ENCODE measurements at places on chromosomes 5 and 9.
A peak's percentile ranks its signal among the peaks of the same experiment; 100 is the strongest.

DNA sequence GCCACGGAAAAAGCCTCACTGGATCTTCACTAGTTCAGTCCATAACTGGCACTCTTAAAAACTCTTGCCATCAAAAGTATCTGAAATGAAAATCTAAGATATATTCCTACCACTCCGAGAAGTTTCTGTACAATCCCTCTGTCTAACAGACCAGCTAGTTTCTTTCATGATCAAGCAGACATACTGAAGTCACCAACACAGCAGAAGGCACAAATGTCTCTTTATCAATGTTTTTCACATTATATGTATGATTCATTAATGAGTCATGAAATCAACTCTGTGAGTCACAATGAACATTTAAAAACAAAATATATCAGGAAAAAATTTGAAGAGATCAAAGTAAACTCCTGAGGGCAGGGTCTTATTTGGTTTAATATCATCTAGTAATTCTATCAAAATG lies 50.8 kb downstream of the F2R start:
- DNase-seq = peak; percentile 68

GRCh38 chr5:137545956-137546355 lies 46.8 kb upstream of the SPOCK1 start:
- DNase-seq = no peak

DNA sequence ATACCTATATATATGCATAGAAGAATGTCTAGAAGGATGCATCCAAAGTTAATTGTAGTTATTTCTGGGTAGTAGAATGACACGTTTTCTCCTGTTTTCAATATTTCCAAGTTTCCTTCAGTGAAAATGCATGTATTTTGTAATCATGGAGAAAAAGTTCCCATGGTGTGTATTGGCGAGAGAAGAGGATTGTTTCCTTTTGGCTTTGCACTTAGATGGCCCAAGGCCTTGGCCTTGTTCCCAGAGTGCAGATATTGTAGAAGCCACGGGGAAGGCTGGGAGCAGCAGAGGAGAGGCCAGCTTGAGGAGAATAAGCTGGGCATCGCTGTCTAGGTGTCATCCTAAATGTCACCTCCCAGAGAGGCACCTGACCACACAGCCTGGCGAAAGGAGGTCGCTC lies 44.0 kb downstream of the IRF1 start:
- DNase-seq = no peak

DNA sequence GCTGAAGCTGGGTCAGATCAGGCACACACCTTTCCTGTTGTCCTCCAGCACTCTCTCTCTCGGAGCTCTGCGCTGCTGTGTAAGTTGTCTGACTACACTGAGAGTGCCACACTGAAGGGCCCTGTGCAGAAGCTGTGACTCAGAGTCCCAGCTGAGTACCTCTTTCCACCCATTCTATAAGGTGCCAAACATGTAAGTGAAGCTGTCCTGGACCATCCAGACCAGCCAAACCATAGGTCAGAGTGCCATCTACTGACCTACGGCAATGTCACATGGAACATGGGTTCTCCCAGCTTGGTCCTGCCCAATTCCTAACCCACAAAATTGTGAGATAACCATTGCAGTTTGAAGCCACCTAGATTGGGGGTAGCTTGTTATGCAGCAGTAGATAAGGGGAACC lies 68.2 kb downstream of the ADCY2 start:
- DNase-seq = peak; percentile 3

DNA sequence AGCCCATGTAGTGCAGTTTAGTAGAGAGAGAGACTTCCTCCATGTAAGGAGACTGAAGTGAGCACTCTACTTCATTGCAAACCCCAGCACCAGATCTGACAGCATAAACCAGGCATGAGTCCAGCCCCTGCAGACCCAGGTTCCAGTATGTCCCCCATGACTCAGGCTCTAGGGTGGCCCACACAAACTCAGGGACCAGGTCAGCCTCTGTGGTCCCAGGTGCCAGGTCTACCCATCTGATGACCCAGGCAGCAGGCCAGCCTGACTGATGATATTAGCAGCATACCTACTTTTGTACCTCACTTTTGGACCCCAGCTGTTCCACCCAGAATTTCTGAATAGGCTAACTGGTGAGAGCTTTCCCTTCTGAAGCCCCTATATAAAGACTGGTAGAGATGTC lies 647.8 kb downstream of the ANXA1 start:
- DNase-seq = no peak

DNA sequence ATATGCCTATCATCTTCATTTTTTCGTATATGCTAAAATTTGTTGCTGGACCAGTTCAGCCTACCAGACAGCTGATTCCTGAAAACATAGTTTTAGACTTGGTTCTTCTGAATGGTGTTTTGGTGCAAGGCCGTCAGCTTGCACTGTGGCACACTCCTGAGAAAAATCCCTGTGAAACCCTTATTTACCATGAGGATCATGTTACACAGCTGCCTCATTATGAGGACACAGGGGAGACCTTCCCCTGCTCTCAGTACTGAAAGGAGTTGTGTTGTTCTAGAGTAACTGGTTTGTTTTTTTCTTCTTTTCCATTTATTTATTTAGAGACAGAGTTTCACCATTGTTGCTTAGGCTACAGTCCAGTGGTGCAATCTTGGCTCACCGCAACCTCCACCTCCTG lies 37.6 kb downstream of the MAST4 start:
- no peak for DNase-seq

- no peak for DNase-seq
Measured at GRCh38 chr5:33244441-33245150, 196.2 kb upstream of the TARS1 start.

DNA sequence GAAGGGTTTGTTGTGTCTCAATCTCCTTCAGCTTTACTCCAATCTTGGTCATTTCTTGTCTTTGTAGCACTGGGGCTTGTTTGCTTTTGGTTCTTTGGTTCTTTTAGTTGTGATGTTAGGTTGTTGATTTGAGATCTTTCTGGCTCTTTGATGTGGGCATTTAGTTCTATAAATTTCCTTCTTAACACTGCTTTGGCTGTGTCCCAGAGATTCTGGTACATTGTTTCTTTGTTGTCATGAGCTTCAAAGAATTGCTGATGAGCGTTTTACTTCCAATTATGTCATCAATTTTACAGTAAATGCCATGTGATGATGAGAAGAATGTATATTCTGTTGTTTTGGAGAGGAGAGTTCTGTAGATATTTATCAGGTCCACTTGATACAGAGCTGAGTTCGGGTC lies 353.3 kb downstream of the MAN2A1 start:
- DNase-seq = no peak

DNA sequence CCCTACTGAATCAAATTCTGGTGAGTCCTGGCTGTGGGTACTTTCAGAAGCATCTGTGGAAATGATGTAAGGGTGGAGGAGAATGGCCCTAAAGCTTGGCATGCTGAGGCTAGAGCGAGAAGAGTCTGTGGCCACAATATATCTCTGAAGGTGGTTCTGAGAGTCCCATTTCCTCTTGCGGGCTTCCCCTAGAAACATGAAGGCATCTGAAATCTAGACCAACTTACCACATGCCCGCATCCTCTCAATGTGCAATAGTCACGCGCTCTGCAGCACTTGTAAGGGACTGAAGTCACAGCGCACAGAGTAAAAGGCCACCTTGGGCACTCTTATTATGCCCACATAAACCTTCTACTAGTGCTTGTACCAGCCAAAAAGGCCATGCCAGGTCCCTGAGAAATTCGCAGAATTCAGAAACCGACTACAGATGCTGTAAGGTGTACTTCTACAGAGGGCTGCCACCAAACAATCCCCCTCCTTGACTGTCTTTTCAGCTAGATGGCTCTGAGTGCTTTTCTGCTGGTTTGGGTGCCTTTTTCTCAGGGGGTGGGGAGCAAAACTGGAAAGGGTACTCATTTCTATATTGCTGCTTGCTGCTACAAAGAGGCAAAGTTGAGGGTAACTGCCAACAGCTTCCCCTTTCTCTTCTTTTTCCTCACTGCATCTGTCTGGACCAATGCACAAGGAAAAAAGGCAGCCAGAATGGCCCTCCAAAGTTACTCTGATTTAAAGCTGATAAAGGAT lies 107.3 kb downstream of the ZDHHC21 start:
- DNase-seq = no peak

- DNase-seq = no peak
Measured at GRCh38 chr9:130241198-130241535, 24.4 kb upstream of the HMCN2 start.

DNA sequence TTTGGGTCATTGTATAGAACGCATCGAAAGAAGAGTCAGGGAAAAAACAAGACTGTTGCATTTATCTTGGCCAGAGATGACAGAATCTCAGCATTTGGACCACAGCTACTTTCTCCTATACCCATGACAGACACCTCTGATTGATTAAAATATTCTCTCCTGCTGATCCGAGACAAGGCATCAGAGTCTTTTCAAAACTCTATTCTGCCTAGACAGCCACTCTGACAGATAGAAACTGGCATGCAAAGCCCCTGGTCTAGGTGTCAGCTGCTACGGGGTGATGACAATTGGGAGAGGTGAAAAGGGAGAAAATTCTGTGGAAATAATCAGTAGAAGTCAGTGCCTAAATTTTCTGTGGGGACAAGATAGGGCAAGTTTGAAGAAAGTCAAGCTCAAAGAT lies 152.2 kb downstream of the PIK3R1 start:
- no peak for DNase-seq

DNA sequence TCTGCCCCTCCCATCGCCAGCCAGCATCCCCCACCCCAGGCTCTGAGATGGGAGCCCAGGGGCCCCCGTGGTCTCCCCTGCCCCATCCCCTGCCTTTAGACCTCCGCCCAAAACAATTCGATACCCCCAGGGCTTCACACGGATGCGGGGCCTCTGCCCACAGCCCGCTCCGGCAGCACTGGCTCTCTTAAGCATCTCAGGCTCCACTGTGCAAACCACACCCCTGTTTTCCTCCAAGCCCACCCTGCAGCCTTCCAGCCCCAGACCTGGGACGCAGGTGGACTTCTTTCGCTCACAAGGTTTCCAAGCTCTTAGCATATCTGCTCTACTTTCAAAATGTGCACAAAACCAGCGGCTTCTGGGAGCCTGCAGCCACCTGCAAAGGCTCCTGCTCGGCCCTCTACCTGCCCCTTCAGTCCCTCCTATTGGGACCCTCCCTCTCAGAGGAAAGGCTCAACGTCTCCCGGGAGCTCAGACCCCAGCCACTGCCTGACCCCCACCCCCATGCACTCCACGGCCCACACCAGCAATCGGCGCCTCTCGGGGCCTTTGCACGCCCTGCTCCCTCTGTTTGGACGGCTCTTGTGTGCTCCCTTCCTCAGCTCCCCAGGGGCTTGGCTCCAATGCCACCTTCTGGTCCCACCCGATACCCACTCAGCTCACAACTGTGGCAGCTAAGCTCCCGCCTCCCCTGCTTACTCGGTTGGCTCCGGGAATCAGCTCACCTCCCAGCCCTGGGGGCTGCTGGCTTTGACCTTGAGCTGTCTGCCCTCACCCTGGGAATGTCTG lies 918 bp upstream of the SLC9A3 start:
- no peak for DNase-seq

DNA sequence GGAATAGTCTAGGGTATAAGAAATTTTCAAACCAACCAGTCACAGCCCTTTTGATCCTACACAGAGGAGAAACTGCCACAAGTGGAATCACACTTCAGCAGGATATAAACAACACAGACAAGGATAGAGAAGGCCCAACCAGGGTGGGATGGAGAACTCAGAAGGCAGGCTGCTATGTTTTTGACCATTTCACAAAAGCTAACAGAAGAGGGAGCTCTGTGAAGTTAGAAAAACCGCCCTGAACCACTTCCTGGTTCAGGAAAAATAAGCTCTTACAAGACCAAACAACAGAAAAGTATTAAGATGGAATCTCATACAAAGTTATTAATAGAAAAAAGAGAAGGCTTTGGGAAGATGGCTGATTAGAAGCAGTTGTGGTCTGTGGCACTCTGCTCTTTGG lies 960 bp upstream of the IFNB1 start:
- peak; percentile 33 for DNase-seq

- DNase-seq = no peak
Measured at GRCh38 chr5:73266176-73266738, 93.3 kb downstream of the TMEM174 start.

- no peak for DNase-seq
Measured at GRCh38 chr9:134734270-134734669, 92.7 kb downstream of the COL5A1 start.

DNA sequence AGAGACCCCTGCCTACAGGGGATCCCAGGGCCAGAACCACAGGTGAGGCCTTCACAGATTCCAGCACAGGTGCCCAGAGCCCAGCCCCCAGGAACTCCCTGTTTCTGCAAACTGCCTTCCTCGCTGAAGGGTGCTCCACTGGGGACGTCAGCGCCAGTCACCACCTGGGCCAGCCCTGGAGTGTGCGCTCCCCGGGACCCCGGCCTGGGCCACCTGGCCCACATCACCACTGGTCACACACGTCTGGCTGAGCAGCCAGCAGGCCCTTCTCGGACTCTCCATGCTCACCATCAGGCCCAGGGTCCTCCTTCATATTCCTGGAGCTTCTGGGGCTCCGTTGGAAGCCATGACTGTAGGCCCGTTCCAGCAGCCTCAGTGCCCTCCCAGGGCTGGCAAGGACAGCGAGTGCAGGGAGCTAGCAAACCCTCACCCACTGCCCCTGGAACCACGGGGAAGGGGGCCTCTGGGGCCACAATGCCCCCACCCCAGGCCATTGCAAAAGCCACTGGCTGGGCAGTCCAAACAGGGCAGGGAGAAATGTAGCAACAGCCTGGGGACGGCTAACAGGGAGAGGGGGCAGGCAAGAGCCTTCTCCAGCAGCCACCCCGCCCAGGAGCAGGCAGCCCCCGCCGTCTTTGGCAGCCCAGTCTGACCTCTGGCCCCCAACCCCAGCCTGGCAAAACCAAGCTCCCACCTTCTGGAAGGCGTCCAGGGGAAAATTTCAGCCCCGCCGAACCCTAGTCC lies 1.3 kb downstream of the AGPAT2 start:
- no peak for DNase-seq

- peak; percentile 21 for DNase-seq
Measured at GRCh38 chr5:91074615-91075014, 308.5 kb downstream of the ARRDC3 start.

GRCh38 chr5:179969110-179969509 lies 61.4 kb upstream of the TBC1D9B start:
- no peak for DNase-seq

DNA sequence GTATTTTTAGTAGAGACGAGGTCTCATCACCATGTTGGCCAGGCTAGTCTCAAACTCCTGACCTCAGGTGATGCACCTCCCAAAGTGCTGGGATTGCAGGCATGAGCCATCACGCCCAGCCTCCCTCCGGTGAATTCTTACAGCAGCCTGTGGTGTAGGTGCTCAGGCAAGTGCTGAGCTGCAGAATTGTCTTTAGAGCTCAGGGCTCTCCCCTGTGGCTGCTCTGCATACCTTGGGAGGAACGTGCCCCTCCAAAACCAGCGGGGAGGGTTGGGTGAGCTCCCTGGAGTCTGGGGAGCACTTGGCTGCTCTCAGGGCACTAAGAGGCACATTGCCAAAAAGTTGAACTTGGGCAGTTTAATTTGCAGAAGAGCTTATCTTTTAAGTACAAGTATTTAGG lies 29.4 kb downstream of the SECISBP2 start:
- DNase-seq = no peak

DNA sequence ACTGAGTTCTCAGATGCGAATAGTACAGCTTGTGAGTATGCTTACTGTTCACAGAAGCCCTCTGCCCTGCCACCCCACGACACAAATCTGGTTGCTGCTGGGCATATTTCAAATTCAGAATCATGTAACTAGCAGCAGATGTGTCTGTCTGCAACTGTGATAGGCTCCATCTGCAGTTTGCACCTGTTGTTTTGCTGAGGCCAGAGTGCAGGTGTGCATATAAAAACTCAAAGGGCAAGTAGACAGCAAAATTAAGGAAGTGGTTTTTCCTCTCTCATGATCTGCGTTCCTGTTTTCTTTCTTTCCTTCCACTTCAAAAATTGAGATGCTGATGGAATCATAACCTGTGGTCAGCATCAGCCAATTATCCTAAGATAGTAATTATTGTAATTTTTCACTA lies 1000.5 kb downstream of the PTPRD start:
- no peak for DNase-seq

Data from PC-3 (cell line).